ENCODE measurements at places on chromosomes 7 and 10.

- no peak for DNase-seq
Measured at GRCh38 chr7:131932271-131932670, 375.8 kb upstream of the PODXL start.

- DNase-seq = no peak
Measured at GRCh38 chr7:100759357-100760171, 26.2 kb downstream of the ZAN start.

- no peak for DNase-seq
Measured at GRCh38 chr10:14565199-14565598, 209.5 kb downstream of the FAM107B start.

GRCh38 chr7:34838329-34838728, 180.3 kb downstream of the NPSR1 start:
- no peak for DNase-seq

DNA sequence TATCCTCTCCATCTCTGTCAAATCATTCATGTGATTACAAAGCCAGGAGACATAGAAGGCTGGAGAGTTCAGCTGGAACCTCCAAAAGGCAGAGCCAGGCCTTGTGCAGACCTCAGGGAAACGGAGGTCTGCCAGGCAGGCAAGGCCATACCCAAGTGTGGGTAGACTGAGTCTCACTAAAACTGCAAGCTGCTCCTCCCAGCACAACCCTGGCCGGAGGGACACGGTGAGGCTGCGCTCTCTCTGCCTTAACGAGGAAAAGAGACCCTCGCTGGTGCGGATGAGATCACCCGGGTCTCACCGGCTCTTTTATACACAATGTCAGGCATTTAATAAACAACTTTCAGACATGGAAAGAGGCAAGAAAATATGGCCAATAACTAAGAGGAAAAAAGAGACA, 66.1 kb upstream of the INPP5A start:
- no peak for DNase-seq

- no peak for DNase-seq
Measured at GRCh38 chr7:69412331-69413146, 185.7 kb upstream of the AUTS2 start.

DNA sequence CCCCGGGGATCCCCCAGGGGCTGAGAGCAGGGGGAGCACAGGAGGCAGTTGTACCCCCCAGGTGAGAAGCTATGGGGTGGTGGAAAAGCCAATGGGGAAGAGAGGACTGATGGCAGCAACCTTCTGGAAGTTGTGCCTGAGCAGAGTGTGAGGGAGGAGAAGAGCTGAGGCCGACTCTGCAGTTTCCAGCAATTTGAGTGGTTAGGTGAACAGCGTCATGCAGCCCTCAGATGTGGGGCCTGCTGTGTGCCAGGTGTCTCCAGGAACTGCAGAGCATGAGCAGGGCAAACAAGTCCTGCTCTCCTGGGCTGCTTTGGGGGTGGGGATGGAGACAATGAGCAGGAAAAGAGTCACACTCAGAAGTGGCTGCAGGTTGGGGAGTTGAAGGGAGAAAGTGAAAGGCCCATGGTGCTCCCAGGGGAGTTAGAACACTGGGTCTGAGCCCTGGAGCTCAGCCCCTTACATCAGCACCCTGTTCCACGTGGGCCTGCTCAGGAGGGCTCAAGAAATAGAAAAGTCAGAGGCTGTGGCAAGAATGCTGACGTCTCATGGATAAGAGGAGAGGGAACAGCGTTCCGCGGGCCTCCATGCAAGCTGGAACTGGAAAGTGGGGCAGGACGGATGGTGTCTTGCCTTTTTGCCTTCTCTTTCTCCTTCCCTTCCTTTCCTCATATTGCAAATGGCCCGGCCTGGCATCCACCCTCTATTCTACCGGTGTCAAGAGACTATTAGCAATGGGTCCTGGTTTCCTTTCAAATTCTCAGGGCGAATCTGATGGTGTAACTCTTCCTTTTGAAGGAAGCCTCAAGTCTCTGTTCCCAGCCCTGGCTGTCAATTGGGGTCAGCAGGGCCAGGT, 4.0 kb upstream of the AFAP1L2 start:
- peak; percentile 50 for DNase-seq

DNA sequence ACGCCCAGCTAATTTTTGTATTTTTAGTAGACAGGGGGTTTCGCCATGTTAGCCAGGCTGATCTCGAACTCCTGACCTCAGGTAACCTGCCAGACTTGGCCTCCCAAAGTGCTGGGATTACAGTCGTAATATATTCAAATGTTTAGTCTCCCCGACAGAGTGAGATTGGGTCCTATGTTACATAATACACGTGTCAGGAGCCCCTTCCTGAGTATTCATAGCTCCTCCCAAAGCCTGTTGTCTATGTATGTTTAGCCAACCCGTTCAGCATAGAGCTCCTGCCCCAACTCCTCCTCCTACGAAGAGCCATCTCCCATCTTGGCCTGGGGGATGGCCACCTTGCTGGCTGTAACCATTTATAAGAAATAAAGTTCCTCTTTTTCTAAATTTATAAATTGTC, 2.7 kb upstream of the PPP2R2D start:
- DNase-seq = no peak

- no peak for DNase-seq
Measured at GRCh38 chr7:147452816-147453215, 1137.8 kb upstream of the C7orf33 start.

DNA sequence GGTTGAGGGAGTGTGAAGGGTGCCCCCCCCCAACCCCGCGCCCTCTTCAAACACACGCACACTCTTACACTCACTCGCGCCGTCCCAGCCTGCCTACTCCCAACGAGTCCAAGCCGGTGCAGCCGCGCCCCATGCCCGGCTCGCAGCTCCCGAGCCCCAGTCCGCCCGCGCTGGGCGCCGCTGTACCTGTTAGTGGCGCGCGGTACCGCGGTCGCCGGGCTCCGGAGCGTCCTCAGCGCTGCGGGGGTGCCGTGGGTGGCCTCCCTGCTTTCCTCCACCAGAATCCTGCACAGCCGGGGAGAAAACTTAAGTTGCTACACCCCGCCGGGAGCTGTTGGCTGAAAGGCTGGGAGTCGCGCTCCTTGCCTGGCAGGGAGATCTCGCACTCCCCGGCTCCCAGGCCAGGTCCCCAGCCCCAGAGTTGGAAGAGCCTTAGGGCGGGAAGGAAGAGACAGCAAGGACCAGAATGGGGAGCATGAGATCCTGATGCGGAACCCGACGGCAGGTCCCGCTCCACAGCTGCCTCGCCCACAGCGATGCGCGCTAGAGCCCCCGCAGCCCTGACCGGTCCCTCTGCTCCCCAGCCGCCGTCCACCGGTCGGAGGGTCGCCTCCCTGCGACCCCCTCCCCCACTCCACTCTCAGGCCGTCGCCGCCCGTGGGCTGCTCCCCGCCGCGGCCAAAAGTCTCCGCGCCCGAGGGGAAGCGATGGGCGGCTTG, 863 bp downstream of the ST8SIA6 start:
- no peak for DNase-seq

- DNase-seq = no peak
Measured at GRCh38 chr7:12712236-12712635, 24.8 kb downstream of the ARL4A start.

GRCh38 chr7:147525325-147525724, 1065.2 kb upstream of the C7orf33 start:
- no peak for DNase-seq

GRCh38 chr10:52474265-52474664, 160.2 kb downstream of the DKK1 start:
- no peak for DNase-seq

DNA sequence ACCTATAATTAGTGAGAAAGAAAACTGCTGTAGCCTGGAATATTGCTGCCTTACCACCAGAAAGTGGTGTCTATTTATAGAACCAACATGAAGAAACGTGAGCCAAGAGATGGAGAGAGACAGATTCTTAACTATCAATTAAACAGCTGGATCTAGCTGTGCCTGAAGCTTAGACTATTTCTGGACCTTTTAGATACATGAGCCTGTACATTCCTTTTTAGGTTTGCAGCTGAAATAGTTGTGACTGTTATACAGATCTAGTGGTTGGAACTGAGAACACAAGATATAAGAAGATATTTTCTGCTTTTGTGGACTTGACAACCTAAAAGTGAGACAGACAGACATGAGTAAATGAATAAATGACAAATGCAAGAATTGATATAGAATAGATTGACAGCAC, 73.4 kb downstream of the CDK14 start:
- no peak for DNase-seq

- no peak for DNase-seq
Measured at GRCh38 chr10:3036155-3037021, 31.0 kb upstream of the PFKP start.

DNA sequence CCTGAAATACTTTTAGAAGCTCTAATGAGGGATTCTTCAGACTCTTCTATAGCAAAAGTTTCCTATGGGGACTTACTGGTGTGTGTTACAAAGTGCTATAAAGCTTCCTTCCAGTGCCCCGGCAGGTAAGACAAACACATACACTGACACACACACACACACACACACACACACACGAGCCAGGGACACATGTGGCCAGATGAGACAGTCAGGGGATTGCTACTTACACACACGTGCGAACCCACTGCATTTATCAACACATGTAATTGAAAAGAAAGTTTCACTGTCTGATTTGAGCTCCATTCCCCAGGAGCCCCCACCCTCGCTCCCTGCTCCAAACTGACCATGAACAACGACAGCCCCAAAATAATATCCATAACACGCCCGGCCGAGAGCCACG, 119.8 kb downstream of the PRPF18 start:
- DNase-seq = no peak

DNA sequence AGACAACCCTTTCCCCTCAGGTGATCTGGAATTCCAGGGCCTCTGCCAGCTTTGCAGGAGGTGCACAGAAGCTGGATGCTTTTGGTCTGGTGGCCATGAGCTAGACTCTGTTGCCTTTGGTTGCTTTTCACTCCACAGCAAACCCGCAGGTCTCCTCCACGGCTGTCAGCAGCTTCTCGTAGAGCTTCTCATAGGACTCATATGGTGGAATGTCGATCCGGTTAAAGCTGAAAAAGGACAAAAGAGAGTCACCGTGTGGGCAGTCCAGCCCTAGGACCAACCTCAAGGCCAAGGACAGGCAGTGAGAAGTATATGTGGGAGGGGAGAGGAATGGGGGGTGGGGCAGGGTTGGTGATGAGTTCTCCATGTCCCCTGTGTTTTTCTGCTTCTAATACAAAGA, 113.5 kb downstream of the SMURF1 start:
- DNase-seq = peak; percentile 28

- DNase-seq = no peak
Measured at GRCh38 chr7:106101726-106102125, 10.4 kb downstream of the SYPL1 start.

DNA sequence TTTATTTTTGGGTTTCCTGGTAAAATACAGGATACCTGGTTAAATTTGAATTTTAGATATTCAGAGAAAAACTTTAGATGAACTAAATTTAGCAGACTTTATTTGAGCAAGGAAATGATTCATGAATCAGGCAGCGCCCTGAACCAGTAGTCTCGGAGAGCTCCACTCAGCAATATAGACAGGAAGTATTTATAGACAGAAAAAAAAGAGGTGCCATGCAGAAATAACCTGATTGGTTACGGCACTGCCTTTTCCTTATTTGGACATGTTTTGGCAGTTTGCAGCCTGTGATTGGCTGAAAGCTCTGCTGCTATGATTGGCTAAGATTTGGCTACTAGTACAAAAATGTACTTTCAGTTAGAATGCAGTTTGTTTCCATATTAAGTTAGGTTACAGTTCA, 198.3 kb upstream of the DKK1 start:
- no peak for DNase-seq

GRCh38 chr7:50217821-50218281, 86.7 kb upstream of the IKZF1 start:
- DNase-seq = no peak

DNA sequence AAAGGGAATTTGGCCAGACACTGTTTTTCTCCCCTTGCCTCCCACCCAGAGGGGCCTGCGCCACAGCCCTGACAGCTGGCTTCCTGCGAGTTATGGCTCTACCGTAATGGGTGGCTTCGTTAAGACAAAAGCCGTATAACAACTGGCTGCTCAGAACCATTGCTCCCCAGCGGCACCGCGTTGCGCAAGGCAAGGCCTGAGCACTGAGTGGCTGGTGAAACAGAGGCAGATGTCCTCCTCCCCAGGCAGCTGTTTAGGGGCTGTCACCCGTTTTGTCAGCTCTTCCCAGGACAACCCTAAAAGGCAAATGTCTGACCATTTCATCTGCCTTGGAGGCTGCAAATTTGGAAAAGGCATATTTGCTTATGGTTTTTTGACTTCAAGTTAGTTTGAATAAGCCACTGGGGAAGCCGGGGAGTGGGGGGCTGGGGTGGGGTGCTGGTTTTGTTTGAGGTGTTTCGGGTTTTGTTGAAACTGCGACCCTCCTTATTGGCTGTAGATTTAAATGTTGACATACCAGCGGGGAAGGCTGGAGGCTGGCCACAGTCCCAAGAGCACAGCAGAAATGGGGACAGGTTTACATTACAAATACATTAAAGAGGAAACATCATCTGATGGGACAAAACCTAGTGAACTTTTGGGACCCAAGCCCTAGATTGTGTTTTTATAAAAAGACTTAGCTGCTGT, 681 bp upstream of the SPOCK2 start:
- no peak for DNase-seq

DNA sequence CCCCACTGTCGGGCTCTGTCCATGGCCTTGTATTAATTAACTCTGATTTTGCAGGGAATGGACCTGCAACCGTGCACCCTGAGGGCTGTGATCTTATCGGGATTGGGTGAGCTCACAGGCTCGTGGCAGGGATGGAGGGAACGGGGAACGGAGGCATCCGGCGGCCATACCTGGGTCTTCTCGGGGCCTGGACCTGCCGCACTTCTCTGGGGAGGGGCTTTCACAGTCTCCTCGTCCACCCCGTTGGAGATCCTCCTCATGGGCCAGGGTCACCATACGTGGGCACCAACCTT, 57.5 kb upstream of the SHH start:
- peak; percentile 41 for DNase-seq

DNA sequence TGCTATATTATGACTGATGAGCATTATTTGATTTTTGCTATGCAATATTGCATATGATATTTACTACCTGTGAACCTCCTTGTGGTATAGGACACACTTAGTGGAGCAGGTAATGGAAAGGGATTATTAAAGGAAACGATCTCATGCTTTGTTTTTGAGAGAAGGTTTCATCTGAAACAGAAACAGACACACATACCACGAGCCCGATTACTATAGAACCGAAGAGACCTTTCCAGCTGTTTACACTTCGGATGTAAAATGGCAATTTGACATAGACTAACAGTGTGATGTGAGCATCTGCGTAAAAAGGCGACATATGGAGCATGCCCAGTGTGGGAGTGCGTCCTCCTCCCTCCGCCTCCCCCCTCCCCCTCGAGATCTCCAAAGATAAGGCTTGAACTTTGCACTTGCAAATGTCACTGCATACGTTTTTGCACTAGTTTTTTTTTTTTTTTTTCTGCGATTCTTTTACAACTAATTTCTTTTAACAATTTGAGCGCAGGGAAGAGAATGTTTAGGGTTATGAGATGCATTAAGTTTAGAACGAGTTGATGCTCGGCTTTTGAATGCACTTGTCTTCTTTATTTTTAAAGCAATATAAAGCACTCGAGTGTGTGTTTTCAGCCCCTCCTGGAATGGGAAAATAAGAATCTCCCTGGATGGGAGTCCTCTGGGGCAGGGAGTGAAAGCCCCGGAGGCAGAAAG, 251.0 kb downstream of the NSUN6 start:
- DNase-seq = no peak

Data from sigmoid colon (tissue), 7 donors.